Frontal cortex (tissue), 4 donors: ENCODE measurements at places on chromosomes 3 and 15.

DNA sequence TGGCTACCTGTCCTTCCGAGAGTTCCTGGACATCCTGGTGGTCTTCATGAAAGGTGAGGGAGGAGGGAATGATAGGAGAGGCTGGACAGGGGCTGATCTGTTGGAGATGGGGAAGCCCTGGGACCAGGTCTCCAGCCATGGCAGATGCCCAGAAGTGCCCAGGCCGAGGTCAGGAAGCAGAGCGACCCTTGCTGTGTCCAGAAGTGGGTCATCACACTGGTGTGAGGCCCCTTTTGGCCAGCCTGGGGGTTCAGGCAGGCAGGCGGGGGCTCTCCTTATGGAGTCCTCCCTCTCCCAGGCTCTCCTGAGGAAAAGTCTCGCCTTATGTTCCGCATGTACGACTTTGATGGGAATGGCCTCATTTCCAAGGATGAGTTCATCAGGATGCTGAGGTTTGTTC is 17.8 kb downstream of the DUOX1 start:
- no peak for DNase-seq

DNA sequence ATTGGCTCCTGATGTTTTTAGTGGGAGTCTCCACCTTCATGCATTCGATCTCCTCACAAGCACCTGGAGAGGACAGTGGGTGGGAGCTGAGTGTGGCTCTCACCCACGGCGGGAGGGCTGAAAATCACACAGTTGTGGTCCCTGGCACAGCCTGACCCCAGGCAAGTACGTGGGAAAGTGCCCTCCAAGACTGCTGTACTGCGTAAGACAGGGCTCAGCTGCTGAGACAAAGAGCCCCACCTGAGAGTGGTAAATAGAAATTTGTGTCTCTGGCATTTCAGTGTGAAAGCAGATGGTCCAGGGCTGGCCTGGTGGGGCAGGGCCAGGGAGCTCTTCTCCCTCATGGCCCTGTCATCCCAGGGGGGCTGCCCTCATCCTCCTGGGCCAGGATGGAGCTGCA is 77.4 kb upstream of the IQSEC1 start:
- no peak for DNase-seq

DNA sequence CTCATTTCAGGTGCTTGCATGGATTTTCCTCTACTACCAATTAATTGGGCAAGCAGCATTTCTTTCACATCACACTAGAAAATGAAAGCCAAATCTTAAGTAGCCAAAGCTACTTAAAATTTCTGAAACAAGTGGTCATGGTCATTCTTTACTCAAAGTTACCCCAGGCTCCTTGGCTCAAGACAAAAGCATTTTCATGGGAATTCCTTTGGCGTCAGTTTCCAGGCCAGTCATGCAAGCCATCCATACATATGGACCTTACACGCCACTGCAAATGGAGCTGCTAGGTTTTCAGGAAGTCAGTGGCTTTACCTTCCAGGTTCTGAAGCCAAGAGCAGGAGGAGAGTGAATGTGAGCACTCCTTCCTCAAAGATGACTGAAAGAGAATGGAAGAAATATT is 83.7 kb upstream of the IL12A start:
- DNase-seq: no peak

- DNase-seq: no peak
Measured at GRCh38 chr3:164479978-164480377, 598.3 kb downstream of the SI start.

DNA sequence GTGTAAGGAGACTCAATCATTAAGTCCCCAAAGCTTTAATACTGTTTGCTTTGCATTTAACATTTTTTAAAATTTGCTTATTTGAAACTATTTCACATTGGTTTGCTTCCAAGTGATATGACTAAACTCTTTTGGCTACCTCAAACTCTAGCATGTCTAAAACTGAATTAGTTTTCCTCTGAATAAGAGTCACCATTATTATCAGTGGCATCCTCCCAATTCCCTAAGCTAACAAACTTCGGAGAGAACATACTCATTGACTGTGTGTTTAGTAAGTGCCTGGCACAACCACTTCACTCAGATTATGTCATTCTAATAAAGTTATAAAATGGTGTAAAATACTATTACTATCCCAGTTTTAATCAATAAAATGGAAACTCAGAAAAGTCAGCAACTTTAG is 21.9 kb downstream of the ATOSA start:
- no peak for DNase-seq

DNA sequence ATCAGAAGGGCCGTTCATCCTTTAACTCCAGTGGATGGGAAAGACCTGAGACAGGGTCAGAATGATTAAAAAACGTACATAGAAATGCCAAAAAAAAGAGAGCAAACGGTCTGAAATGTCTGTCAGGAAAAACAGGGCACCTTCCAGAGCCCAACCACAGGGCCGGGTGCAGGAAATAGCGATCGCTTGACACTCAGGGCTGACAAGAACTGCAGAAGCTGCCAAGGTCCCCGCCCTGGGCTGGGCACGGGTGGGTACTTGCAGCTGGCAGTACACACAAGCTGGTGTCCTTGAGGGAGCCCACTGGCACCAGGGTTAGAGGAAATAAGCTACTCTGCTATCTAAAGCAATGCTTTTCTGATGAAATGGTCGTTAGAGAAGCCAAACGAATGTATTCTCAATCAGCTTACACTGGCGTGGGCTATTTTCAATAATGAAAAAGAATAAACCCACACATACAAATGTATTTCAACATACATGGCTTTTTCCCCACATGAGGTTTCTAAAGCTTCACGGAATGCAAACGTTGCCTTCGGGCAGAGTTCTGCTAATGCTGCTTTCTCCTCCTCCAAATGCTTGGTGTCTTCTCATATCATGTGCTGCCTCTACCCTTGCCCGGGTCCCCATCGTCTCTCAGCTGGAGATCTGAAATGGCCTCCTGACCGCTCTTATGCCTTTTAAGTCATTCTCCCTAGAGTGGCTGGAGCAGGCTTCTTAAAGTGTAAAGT is 15.6 kb downstream of the FRMD4B start:
- DNase-seq: no peak

DNA sequence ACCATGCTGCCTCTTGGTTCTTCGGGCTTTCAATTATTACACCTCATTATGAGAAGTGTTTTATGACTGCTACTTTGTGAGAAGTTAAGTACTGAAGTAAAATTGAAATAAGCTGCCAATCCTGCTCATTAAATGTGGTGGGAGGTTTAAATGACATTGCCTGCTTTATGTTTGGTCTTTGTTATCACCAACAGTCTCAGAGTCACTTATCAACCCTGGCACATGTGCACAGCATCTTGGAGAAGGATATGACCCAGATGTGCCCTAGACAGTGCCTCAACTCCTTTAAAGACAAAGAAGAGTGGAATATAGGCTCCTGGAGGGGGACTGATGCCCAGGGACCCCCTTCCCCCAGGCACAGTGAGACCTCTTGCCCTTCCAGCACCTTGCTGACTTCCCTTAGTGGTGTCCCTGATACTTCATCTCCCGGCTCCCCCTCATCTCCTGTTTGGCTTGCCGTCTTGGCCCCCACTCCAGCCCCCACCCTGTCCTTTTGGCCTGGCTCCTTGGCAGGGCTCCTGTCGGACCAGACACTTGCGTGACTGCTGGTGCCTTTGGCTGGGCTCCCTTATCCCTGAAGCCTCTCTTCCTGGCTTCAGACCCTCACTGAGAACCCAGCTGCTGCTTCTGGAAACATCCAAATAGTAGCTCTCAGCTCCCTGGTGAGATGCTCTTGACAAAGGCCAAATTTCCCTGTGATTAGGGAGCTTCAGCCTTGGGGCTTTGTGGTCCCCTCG is 39.8 kb downstream of the ARHGAP31 start:
- no peak for DNase-seq

- DNase-seq: no peak
Measured at GRCh38 chr3:71546821-71547220, 36.7 kb downstream of the FOXP1 start.

DNA sequence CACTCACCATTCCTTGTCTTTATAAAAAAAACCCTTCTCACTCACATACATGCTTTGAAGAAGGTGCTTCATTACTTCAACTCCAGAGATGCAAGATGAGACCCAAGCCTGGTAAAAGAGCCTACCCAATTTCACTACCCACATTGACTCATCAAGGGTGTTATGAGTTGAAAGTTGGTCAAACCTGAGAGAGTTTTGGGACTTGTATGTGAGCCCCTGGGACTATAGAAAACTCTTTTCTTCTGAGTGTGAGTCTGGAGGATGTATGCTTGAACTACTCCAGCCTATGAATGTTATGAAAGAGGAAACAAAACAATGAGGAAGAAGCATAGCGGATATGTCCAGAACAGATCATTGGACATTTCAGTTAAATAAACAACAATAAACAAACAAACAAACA is 106.5 kb upstream of the SATB1 start:
- no peak for DNase-seq

GRCh38 chr15:40055576-40056293 is 16.8 kb upstream of the SRP14 start:
- no peak for DNase-seq

DNA sequence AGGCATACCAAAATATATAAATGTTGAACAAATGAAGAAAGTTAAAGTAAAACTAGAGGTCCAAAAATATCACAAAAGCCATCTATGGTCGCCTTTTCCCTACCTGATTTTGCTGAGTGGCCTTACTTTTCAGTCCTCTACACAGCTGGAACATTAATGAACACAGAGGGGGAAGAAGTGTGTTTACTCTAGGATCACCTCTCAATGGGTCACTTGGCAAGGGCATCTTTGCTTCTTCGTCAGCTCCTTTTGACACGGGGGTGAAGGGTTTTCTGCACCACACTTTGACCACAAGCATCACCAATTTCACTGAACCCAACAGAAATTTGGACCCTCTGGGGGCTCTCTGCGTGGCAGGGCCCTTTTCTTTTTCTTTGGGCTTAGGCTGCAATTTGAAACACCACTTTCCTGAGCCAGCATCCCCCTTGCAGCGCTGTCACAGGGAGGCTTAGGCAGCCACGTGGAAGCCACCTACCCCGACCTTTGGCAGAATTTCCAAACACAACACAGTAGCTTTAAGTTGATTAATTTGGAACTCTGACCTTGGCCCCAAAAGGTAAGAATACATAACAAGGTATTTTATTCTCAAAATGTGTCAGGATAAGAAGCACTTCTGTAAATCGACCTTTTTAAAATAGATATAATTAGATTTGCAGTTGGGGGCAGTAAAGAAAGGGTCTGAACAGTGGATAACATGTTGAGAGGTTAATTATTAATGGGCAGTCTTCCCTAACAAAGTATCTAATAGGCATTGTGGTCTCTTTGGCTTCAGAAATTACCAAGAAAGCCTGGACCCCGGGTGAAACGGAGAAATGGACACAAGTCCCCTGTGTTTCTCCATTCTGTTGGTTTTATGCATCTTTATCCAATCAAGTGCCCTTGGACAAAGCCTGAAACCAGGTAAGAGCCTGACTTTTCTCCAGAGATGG is at the start of gene LIPC:
Gene LIPC (plus strand): TSS at position 771 of the 929 bp plus-strand sequence. CDS start 42 bp downstream, at position 813.
- no peak for DNase-seq

DNA sequence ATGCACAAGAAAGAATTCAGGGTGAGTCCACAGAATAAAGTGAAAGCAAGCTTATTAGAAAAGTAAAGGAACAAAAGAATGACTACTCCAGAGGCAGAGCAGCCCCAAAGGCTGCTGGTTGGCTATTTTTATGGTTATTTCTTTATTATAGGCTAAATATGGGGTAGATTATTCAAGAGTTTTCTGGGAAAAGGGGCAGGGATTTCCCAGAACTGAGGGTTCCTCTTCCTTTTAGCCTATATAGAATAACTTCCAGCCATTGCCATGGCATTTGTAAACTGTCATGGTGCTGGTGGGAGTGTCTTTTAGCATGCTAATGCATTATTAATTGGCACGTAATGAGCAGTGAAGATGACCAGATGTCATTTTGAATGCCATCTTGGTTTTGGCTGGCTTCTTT is 13.6 kb downstream of the GLDN start:
- DNase-seq: no peak

- no peak for DNase-seq
Measured at GRCh38 chr3:35665390-35666055, 26.2 kb downstream of the ARPP21 start.

- no peak for DNase-seq
Measured at GRCh38 chr3:119302697-119303551, 8.7 kb downstream of the ARHGAP31 start.

DNA sequence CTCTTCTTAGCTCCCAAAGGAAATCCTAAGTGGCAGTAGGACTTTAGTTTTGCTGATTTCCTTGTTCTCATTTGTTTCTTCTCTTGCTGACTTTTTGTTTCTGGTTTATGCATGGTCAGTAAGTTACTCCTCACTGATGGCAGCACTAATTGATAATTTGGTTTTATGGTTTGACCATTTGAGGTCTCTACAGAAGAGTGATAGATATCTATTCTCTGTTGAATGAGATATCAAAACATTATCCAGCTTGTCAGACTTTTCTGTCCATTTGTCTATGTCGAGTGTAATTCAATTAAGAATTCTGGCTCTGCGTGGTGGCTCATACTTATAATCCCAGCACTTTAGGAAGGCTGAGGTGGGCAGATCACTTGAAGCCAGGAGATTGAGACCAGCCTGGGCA is 84.5 kb upstream of the PLXND1 start:
- DNase-seq: no peak

GRCh38 chr3:50418850-50419249 is 59.5 kb upstream of the TMEM115 start:
- DNase-seq: no peak

- no peak for DNase-seq
Measured at GRCh38 chr15:78906316-78906620, 33.6 kb downstream of the MORF4L1 start.

DNA sequence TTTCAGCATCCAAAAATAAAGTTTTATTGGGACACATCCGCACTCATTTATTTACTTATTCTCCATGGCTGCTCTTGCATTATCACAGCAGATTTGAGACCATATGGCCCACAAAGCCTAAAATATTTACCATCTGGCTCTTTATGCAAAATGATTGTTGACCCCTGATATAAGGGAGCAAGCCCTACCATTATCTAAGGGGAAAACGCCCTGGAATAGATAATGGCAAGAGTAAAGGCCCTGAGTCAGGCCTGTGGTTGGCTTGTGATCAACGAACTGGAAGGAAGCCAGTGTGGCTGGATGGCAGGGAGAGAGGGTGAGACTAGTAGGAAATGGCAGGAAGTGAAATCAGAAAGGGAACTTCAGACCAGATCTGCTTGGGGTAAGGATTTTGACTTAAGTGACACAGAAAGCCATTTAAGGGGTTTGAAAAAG is 24.6 kb upstream of the DMXL2 start:
- DNase-seq: no peak

DNA sequence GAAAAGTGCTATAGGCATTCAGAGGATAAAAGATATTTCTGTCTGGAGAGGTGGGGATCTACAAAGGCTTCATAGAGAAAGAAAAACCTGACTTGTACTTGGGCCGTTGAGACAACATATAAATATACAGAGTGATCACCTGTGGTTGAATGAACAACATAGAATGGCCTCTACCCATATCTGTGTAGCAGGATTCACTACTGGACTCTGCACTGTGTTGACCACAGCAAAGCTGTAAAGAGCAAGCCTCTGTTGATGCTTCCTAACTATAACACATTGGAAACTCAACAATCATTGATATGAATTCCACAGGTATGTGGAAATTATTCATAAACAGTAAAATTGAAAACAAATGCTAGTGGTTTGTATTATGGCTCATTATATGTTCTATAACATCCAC is 19.1 kb upstream of the LPP start:
- no peak for DNase-seq
